IMR-90 (cell line): ENCODE measurements at places on chromosomes 12 and 14. TPM values are rescaled to one million over a fixed set of nuclear protein-coding genes. Genes with fewer than 3 reads are reported as not detected.
A peak's percentile ranks its signal among the peaks of the same experiment; 100 is the strongest.

DNA sequence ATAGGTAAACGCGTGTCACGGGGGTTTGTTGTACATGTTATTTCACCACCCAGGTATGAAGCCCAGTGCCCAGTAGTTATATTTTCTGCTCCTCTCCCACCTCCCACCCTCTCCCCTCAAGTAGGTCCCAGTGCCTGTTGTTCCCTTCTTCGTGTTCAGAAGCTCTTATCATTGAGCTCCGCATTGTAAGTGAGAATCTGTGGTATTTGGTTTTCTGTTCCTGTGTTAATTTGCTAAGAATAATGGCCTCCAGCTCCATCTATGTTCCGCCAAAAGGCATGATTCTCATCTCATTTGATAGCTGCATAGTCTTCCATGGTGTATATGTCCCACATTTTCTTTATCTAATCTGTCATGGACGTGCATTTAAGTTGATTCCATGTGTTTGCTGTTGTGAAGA is 6.9 kb upstream of the GPRC5D start:
- H3K4me1 ChIP-seq, result no peaks in the 10 kb centered on the region
- no peaks in the 10 kb centered on the region for H3K36me3 ChIP-seq
- DNase-seq, result no peak
- no peak overlapping the region for H3K4me3 ChIP-seq

- H3K27ac ChIP-seq, result peak overlapping the region; percentile 84
- peaks cover 6% of the 10 kb centered on the region for H3K36me3 ChIP-seq
- peaks cover 3% of the 10 kb centered on the region; the same call in 1 of the 2 replicates for H3K4me1 ChIP-seq
- H3K27me3 ChIP-seq, result peaks cover 5% of the 10 kb centered on the region; the same call in 1 of the 2 replicates
- H3K4me3 ChIP-seq, result peak overlapping the region; percentile 88
- peak; percentile 97 for DNase-seq
These were observed 777 bp downstream of the ARF3 start for GRCh38 chr12:48956279-48957140.

The ZNF891 gene
- total RNA-seq, result 0.36 and 0.56 TPM in 2 replicates

GRCh38 chr14:69968132-69968531 is 88.9 kb downstream of the SMOC1 start:
- peaks cover 7% of the 10 kb centered on the region; the same call in 1 of the 2 replicates for H3K4me1 ChIP-seq
- H3K27ac ChIP-seq, result no peak overlapping the region

DNA sequence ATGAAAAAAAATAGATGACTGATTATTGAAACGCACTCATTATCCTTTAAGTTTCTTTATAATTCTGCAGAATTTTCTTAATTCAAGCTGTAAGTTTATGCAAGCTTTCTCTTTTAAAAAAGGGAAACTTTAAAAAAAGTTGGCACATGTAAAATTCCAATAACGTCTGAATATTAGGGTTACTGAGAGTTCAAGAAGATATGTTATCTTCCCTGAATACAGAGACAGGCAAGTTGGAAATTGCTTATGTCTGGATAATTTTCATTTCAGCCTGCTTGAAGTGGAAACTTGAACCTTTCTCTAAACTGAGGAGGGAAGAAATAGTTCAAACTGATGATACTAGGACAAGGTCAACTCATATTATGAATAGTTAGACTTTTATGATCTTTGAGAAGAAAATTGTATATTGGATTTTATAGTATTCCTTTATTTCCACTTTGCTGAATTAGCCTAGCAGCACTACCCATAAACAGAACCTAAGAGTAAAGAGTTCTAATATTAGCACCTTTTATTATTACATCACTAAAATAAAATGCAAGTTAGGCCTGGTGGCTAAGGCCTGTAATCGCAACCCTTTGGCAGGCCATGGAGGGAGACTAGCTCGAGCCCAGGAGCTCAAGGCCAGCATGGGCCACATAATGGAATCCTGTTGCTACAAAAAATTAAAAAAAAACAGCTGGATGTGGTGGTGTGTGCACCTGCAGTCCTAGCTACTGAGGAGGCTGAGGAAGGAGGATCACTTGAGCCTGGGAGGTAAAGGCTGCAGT is 288.0 kb downstream of the TRHDE start:
- peaks cover 3% of the 10 kb centered on the region; the same call in 1 of the 2 replicates for H3K36me3 ChIP-seq
- no peak overlapping the region for H3K4me3 ChIP-seq
- no peaks in the 10 kb centered on the region for H3K27me3 ChIP-seq
- no peaks in the 10 kb centered on the region for H3K4me1 ChIP-seq
- no peak for DNase-seq

The GARIN6 gene
- not detected in 2 replicates for total RNA-seq

- DNase-seq, result peak; percentile 52
- H3K4me3 ChIP-seq, result no peak overlapping the region
- H3K27ac ChIP-seq, result no peak overlapping the region
- H3K27me3 ChIP-seq, result no peaks in the 10 kb centered on the region
- H3K4me1 ChIP-seq, result peaks cover 2% of the 10 kb centered on the region; the same call in 1 of the 2 replicates
- peaks cover 67% of the 10 kb centered on the region for H3K36me3 ChIP-seq
These were observed 10.6 kb downstream of the DDX54 start for GRCh38 chr12:113174461-113175384.

DNA sequence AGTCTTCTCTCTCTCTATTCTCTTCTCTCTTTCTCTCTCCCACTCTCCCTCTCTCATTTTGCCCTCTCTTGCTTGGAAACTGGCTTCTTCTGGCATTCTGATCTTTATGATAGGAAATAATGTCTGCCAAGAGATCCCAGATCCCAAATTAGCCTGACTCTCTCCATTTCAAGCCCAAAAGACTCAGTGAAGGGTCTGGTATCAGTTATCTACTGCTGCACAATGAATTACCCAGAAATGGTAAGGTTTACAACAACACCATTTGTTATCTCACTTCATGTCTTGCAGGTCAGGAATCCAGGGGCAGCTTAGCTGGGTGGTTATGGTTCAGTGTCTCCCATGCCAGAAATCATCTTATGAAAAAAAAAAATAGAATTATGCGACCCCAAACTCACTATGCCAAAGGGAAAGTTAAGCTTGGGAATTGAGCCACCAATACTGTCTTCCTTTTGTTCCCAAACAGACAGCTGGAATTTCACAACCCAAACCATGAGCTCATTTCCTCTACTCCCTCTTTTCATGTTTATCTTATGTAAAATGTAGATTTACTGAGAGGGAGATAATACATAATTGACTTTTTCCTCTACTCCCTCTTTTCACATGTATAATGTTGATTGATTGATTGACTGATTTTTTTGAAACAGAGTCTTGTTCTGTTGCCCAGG is 67.8 kb upstream of the FICD start:
- no peaks in the 10 kb centered on the region for H3K27me3 ChIP-seq
- DNase-seq, result peak; percentile 22
- H3K4me1 ChIP-seq, result no peaks in the 10 kb centered on the region
- H3K4me3 ChIP-seq, result no peak overlapping the region
- H3K36me3 ChIP-seq, result no peaks in the 10 kb centered on the region

DNA sequence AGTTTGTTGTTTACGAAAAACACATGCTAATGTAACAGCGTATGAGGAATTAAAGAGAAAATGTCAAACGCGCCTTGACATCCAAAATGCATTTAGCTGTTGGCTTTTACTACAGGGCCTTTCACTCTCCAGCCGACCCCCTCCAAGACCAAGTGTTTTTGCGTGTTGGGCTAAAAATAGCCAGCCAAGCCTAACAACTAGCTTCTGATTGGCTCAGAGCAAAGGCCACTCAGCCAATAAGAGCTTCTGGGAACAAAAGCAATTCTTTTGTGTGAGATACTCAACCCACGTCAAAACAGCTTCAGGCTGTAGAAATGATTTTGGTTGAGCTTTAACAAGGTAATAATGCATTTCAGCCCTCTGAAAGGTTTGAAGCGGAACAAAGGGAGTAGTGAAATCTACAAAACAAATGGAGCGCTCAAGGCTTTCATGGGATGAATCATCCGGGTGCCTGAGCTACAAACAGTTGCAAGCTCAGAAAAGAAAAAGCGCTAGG is 198.7 kb upstream of the DCN start:
- peaks cover 5% of the 10 kb centered on the region for H3K27me3 ChIP-seq
- H3K4me1 ChIP-seq, result peaks cover 6% of the 10 kb centered on the region
- peak overlapping the region; percentile 77 for H3K4me3 ChIP-seq
- peak; percentile 86 for DNase-seq
- no peaks in the 10 kb centered on the region for H3K36me3 ChIP-seq
- peak overlapping the region; percentile 71; the same call in 1 of the 2 replicates for H3K27ac ChIP-seq

DNA sequence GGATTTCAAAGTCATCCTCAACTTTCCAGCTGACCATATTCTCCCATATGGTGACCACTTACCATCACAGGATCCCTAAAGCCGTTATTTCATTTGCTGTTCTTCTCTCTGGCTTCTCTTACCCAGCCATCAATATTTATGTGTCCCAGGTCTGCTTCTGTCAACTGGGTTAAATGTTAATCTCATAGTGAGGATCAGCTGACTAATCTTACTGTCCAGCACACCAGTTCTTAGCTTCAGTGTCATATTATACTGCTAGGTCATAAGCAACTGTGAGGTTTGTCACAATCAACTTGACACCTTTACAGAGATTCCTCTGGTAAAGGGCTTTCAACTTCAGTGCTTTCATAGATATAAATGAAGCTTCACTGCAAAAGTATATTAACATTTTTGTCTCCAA is 294.4 kb downstream of the DIO2 start:
- no peak overlapping the region for H3K4me3 ChIP-seq
- H3K4me1 ChIP-seq, result no peaks in the 10 kb centered on the region
- DNase-seq, result no peak
- H3K27me3 ChIP-seq, result peaks cover 4% of the 10 kb centered on the region; the same call in 1 of the 2 replicates
- no peak overlapping the region for H3K27ac ChIP-seq

The DCN gene
- 223 and 241 TPM in 2 replicates for total RNA-seq

DNA sequence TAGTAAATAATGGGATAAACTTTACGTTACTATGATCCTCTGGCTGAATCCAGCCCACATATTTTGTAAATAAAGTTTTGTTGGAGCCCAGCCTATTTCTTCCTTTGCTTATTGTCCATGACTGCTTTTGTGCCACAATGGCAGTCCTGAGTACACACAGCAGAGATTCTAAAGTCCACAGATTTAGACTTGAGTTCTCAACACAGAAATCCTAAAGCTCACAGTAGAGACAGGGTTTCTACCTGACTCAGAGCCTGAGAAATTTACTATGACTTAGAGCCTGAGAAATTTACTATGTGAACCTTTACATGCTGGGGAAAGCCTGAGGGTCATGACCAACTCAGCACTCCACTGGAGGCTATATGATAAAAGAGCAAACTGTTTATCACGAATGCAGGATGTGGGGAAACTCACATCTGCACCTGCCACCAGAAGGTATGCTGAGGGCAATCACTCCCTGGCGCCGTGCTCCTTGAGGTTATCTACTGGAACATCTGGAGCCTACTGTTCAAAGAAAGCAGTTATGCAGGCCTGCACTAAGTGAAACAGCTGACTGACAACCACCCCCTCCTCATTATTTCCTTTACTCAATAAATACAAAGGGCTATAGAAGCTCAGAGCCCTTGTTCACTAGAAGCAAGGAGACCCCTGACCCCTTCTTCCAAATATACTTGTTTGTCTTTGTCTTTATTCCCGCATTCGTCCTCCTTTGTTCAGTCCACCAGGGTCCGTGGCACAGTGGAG is 52.6 kb upstream of the BICD1 start:
- H3K4me3 ChIP-seq, result no peak overlapping the region
- H3K36me3 ChIP-seq, result no peaks in the 10 kb centered on the region
- H3K27ac ChIP-seq, result no peak overlapping the region
- H3K27me3 ChIP-seq, result no peaks in the 10 kb centered on the region
- peak; percentile 40 for DNase-seq

DNA sequence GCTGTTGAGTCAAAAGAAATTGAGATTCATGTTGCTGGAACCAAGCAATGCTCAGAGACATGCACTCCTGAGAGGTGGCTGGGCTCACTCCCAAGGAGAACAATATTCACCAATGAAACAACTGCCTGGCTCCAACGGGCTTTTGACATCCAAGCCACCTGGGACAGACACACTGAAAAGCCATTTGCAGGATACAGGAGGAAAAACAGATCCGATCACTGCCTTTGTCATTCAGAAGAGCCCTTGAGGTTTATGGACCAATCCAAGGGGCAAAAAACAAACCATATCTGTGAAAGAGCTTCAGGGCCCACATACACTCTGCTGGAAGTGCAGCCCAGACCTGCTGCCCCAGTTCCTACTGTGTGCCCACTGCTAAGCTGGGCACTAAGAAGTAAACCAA is 277.5 kb downstream of the NUAK1 start:
- no peak overlapping the region for H3K4me3 ChIP-seq
- no peaks in the 10 kb centered on the region for H3K36me3 ChIP-seq
- DNase-seq, result no peak
- no peaks in the 10 kb centered on the region for H3K27me3 ChIP-seq
